CD4-positive, alpha-beta T cell treated with Interleukin-6 at 100 ng/mL for 8 hours (primary cell): ENCODE measurements at places on chromosomes 2 and 18.

GRCh38 chr2:104668631-104669030 is 185.3 kb upstream of the POU3F3 start:
- no peak for DNase-seq

- DNase-seq: no peak
These were observed 4.1 kb upstream of the ZCCHC2 start for GRCh38 chr18:62518460-62519375.

DNA sequence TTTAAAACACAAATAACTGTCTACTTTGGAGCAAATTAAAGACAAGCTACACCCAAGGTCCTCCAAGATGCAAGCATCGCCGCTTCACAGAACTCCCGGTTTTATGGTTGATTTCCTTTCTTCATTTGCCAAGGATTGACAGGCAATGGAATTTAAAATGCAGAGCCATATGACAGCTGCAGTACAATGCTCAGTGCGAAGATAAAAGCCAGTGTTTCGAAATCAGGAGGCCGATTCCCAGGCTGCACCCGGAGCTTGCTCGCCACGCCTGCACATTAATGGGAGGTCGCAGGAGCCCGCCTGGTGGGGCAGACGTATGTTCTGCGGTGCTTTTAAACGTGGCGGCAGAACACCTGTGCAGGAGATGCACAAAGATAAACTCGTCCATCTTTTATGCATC is 727.6 kb upstream of the SOX11 start:
- DNase-seq: no peak

GRCh38 chr18:62399276-62399675 is 74.2 kb downstream of the TNFRSF11A start:
- no peak for DNase-seq

DNA sequence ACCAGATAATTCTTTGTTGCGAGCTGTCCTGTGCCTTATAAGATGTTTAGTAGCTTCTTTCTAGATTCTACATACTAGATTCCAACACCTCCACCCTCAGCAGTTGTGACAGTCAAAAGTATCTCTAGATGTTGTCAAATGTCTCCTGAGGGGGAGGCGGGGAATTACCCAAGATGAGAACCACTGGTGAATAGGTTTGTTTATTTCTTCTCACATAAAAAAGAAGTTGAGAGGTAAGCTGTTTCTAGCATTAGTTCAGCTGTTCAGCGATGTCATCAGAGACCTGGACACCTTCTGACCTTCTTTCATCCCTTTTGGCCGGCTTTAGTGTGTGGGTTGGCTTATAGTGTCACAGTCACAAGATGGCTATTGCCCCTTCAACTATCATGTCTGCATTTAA is 237.5 kb upstream of the SP5 start:
- DNase-seq: no peak

DNA sequence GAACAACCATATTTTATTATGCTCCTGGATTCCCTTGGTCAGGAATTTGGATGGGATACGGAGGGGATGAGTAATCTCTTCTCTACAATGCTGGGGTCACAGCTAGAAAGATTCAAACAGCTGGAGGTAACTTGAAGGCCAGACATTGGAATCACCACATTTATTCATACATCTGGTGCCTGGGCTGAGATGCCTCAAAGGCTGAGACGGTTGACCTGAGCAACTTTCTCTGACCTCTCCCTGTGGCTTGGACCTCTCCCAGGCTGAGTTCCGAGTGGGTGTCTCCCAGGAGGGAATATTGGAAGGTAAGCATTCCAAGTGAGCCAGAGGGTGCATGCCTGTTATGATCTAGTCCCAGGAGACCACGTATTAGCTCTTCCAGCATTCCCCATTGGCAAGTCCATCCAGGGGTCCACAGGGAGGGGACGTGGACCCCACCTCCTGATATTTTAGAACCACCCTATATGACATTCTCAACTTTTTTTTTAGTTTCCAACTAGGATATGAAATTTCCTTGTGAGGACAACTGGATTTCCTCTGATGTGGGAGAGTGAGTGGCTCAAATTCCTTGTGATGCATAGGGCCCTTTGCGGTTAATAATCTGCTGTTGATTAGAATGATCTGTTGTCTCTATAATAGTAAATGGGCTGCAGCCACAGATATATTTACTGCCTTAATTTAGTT is 101.8 kb downstream of the MRPS9 start:
- no peak for DNase-seq
